ENCODE measurements at places on chromosomes 1 and 21.

- no peak for DNase-seq
Measured at GRCh38 chr21:41961282-41961701, 7.5 kb upstream of the C2CD2 start.

GRCh38 chr1:230148126-230148652 lies 81.2 kb downstream of the GALNT2 start:
- DNase-seq: no peak

- no peak for DNase-seq
Measured at GRCh38 chr1:27162090-27162489, 7.2 kb upstream of the SLC9A1 start.

DNA sequence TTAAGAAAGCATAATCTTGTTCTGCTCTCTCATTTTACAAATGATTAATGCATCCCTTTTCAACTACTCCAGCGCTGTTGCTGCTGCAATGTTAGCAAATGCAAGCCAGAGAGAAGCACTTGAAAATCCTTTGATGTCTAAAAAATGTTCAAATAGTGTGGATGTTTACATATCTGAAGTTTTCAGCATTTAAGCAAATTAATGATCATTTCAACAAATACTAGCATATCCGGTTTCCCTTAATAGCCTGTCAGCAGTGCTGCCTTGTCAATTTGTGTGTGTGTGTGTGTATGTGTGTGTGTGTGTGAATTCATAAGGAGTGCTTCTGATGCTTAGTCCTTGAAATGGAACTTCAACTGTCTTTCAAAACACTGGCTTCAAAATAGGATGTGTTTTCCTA lies 48.1 kb upstream of the WNT2B start:
- no peak for DNase-seq

All from stimulated activated CD4-positive, alpha-beta T cell treated with anti-CD3 and anti-CD28 coated beads, TNF-alpha, amount 100 ng/mL, for 1 hour (primary cell).